Fibroblast of skin of right biceps (primary cell): ENCODE measurements at places on chromosomes 4 and X.

GRCh38 chr4:77145842-77146185 lies 11.2 kb upstream of the CCNG2 start:
- no peak for DNase-seq

GRCh38 chr4:38377195-38377594 lies 286.8 kb upstream of the KLF3 start:
- DNase-seq, result peak; percentile 32

GRCh38 chr4:145808021-145808650 lies 128.2 kb downstream of the C4orf51 start:
- peak; percentile 97 for DNase-seq

- DNase-seq, result no peak
Observed at GRCh38 chr4:81785338-81785737, 313.6 kb upstream of the RASGEF1B start.

GRCh38 chrX:31445542-31445941 lies 373.7 kb upstream of the FTHL17 start:
- peak; percentile 4 for DNase-seq

GRCh38 chr4:90025248-90025647 lies 101.9 kb upstream of the CCSER1 start:
- no peak for DNase-seq

DNA sequence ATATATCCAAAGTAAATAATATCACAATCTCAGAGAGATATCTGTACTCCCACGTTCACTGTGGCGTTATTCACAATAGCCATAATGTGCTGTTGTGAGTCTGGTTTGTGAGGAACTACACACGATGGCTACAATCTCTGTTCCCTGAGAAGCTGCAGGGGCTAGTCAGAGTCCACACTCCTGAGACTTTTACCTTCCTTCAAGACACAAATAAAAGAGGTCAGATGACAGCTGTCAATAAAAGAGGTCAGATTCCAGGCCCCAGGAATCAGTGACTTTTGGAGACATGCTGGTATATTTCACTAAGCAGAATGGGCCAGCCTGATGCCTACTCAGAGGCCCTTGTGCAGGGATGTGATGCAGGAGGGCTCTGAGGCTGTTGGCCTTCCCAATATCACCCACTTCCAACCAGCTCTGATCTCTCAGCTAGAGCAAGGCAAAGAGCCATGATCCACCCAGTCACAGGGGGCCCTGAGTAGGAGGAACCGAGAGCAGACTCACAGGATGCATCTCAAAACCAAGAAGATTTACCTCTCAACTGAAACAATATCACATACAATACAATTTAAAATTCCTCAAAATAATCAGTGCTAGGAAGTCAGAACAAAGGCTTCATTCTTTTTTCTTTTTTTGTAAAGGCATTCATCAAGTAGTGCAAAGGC lies 13.8 kb downstream of the FRYL start:
- DNase-seq, result no peak

DNA sequence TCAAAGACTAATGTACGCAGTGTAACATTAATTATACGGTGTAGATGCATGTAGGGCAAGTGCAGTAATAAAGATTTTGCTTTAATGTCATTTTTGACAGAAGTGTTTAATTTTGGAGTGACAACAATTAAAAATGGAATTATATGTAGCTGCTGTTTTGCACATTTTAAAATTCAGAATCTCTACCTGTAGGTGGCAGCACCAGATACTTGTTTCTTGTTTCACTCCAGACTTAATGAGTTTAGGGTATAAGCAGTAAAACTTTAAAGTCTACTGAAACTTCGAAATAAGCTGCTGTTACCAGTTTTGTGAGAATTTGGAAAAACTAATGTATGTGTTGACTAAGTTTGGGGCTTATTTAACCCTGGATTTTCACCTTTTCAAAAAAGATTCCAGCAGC lies 144.9 kb downstream of the POLA1 start:
- peak; percentile 24 for DNase-seq

GRCh38 chr4:147173797-147174432 lies 228.3 kb upstream of the TTC29 start:
- DNase-seq, result no peak

DNA sequence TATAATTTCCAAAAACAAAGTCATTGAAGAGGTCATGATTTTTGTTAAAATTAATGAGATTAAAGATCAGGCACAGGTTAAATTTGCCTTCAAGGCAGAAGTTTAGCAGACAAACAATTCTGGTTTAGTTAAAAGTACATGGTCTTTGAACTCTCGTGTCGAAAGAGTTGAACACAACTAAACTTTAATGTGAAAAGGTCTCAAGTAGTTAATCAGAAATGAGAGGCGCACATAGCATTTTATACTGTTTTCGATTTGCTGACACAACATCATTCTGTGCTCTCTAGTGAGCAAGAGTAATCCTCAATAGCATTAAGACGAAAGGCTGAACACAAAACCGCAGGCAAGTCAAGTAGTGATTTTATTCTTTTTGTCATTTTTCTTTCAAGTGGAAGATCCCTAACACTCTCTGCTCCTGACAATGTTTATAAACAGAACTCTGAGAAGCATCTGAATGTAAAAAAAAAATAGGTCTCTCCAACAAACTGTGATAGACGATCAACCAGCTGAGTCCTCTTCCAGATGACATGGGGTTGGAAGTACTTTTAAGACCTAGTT lies 49.8 kb downstream of the SH3RF1 start:
- no peak for DNase-seq

DNA sequence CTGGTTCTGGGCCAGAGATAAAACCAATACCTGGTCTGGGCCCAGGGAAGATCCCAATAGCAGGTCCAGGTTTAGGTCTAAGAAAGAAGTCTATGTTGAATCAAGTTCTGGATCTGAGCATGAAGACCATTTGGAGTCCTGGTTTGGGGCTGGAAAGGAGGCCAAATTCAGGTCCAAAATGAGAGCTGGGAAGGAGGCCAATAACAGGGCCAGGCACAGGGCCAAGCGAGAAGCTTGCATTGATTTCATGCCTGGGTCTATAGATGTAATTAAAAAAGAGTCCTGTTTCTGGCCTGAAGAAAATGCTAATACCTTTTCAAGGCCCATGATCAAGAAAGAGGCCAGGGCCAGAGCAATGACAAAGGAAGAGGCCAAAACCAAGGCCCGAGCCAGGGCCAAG lies 3.4 kb downstream of the GPRASP1 start:
- DNase-seq, result no peak

DNA sequence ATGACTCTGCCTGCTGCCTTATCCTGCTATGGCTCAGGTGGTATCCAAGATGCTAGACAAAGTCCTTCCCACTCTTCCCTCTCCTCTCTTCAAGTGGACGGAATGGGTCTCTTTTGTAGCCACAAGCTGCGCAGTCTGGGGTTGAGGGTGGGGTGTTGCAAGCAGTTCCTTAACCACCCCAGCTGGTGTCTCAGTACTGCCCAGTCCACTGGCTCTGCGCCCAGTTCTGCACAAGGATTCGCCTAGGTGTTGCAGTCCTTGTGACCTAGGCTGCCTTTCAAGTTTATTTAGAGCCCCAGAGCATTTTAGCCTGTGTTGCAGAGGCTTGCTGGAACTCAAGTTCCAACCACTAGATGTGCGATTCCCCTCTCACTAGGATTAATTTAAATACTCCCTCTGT lies 120.7 kb downstream of the NEXMIF start:
- DNase-seq, result no peak
